ENCODE measurements at places on chromosomes 5 and 9.

GRCh38 chr5:42912184-42912798 is 100.6 kb upstream of the SELENOP start:
- peak; percentile 80 for DNase-seq

GRCh38 chr9:82418334-82418733 is 429.8 kb downstream of the SPATA31D1 start:
- no peak for DNase-seq

GRCh38 chr5:98798847-98799246 is 25.4 kb downstream of the RGMB start:
- no peak for DNase-seq

DNA sequence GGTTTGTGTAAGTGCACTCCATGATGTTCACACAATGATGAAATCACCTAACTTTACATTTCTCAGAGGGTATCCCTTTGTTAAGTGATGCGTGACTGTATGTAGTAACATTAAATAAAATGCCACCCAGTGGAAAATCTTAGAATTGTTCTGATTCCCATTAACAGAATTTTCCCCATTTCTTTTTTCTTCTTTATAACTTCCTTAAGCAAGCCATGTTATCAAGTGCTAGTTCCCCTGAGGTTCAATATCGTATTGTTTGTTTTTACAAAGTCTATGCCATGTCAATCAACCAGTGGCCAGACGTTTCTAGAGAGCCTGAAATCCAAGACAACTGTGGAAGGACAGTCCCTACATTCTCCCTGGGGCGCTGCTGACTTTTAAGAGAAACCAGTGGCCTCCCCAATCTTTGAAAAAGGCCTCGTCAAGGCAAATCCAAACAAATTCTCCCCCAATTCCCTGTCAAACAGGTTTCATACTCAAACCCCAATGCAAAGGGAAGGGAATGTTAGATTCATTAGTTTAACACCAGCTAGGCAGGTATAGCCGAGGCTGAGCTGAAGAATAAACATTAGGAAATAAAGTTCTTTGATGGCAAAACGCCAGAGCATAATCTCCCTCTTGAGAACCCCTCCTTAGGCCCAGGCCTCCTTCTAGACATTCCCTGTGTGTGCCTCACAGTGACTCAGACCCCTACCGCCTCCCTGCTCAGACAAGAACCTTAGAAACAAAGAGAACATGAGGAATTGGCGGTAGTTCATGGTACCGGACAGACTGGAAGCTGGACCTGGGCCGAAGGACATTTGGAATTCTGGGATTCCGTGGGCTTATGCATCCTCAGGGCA is 198.7 kb downstream of the GNA14 start:
- no peak for DNase-seq

DNA sequence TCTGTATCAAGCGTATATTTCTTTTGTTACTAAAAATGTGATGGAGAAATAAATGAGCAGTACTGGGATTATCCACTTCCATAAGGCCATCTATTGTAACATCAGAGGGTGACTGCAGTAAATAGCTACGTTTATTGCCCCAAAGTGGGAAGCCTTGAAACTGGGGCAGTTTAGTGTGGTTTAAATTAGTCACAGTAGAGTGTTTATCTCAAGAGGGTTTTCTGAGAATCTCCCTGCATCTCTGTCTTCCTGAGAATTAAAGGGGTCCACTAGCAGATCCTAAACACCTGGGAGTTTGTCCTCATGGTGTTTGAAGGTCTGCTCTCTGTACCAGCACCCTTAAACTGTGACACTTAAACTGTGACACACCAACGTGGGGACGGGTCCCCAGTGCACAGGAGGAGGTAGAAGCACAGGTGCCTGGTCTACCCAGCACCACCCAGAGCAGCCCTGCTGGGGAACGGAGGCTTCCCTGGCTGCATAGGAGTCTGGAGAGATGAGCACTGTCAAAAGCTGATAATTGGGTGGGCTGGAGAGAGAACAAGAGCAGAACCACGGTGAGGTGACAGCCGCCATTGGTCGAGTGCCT is 25.2 kb downstream of the PRRC2B start:
- DNase-seq, result no peak

DNA sequence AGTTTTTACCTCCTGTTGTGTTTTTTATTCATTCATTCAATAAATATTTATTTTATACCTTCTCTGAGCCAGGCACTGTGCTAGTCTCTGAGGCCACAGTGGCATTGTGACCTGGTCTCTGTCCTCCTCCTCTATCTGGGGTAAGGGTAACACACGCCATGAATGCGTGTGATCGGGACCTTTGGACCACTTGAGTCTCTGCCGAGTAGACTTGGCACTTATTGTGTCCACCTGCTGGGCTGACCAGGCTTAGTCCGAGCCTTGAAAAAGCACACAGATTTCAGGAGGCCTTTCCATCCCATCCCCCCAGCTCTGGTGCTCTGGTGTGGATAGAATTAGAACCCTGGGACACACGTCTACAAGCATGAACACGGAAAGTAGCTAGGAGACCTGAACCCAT is 58.7 kb downstream of the ERGIC1 start:
- DNase-seq, result no peak

DNA sequence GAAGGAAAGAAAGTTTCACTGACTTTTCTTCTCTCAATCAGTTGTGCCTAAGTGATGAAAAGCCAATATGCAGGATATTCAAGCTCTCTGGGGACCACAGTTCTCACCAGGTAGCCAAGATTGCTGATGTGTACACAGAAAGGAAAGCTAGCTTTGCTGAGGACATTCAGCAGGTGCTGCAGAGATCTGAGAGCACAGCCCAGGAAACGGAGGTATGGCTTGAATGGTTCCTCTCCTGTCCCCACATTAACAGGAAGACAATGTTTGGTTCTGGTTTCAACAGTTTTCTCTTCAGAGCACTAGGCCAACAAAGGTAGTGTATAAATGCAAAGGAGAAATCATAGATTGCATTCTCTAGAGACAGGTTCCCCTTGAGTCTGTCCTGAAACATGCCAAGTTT is 69.6 kb downstream of the PTPDC1 start:
- no peak for DNase-seq

- DNase-seq, result no peak
Observed at GRCh38 chr9:127950513-127951289, 13.0 kb upstream of the DPM2 start.

All from HTR-8/SVneo (cell line).